Pancreas (tissue), 10 donors: ENCODE measurements at places on chromosomes 5 and 9.

DNA sequence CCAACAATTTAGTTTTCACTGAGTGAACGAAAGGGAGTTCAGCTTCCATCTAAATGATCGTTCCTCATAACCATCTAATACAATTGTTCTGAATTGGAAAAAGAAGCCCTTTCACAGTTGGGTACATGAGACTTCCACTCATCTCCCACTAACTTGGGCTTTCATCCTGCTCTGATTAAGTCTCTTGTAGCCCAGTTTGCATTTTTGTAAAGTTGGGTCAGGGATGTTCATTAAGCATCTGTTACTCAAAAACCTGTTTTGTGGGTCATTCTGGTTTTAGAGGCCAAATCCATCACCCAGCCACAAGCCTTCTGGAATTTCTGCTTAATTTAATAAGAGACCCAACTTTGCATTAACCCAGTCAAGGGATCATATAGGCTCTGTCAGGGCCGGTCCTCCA is 385.3 kb downstream of the BNC2 start:
- no peaks in the 10 kb centered on the region for H3K4me1 ChIP-seq
- no peaks in the 10 kb centered on the region for H3K27me3 ChIP-seq

GRCh38 chr5:27612161-27612560 is 573.8 kb upstream of the CDH9 start:
- H3K27me3 ChIP-seq = peaks cover 4% of the 10 kb centered on the region
- H3K27ac ChIP-seq = no peak overlapping the region
- no peaks in the 10 kb centered on the region for H3K36me3 ChIP-seq

DNA sequence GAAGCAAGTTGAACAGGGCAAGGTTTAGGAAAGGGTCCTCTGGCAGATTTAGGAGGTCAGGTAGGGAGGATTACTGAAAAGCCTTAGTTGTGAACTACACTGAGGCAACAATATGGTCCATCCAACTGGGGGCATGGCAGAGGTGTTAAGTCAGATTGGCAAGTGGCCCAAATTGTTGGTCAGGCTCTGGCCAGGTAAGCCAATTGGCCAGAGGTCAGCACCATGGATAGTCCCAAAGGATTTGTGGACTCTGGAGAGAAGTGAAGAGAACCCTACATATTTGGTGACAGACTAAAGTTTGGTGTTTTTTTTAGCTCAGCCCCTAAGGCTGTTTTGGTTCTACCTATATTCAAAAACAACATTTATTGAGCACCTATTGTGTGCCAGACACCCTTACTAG is 39.1 kb upstream of the RASGRF2 start:
- no peak overlapping the region for H3K27ac ChIP-seq
- no peaks in the 10 kb centered on the region for H3K4me1 ChIP-seq
- no peak for DNase-seq
- H3K36me3 ChIP-seq = no peaks in the 10 kb centered on the region
- H3K4me3 ChIP-seq = no peak overlapping the region
- no peaks in the 10 kb centered on the region for H3K27me3 ChIP-seq

- no peak overlapping the region for H3K4me3 ChIP-seq
- no peak overlapping the region for H3K27ac ChIP-seq
- no peaks in the 10 kb centered on the region for H3K4me1 ChIP-seq
- no peaks in the 10 kb centered on the region for H3K36me3 ChIP-seq
Observed at GRCh38 chr5:173591056-173591514, 25.4 kb downstream of the BOD1 start.

DNA sequence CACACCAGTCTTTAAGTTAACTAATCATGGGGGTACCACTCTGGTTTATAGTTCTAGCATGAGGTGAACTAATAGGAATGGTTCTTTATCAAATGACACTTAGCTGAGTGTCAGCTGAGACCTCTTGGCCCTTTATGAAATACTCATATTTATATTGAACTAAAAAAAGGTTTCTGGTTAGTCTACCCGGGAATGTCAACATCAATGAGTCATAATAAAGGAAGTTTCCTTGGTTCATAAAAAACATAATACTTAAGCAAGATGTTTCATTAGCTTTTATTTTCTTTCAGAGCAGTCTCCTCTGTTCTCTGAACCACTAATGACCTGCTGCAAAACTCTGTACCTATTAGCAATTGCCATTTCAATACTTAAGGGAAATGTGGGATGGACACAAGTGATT is 13.7 kb downstream of the DAB2 start:
- no peak overlapping the region for H3K27ac ChIP-seq
- H3K36me3 ChIP-seq = no peaks in the 10 kb centered on the region
- no peak overlapping the region for H3K4me3 ChIP-seq

- H3K27ac ChIP-seq = no peak overlapping the region
- DNase-seq = no peak
- no peak overlapping the region for H3K4me3 ChIP-seq
- no peaks in the 10 kb centered on the region for H3K27me3 ChIP-seq
Observed at GRCh38 chr5:67238191-67238590, 41.6 kb upstream of the CD180 start.

DNA sequence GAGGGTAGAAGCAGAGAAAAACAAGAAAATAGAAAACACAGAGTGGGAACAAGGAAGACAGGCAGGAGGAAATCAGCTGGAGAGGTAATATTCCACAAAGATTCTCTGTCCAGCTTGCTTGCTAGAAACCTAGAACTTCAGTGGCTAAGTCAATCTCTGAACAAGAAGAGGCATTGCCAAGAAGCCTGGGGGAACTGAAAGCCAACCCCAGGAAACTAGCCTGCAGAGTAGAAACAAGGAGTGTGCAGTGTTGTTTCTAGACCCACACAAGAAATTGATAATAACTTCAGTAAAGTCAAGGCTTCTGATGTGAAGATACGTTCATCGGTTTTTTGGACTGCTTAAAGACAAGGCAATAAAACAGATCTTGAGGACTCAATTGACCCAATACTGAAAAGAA is 234.5 kb upstream of the MAP3K1 start:
- H3K4me3 ChIP-seq = no peak overlapping the region
- H3K36me3 ChIP-seq = no peaks in the 10 kb centered on the region

DNA sequence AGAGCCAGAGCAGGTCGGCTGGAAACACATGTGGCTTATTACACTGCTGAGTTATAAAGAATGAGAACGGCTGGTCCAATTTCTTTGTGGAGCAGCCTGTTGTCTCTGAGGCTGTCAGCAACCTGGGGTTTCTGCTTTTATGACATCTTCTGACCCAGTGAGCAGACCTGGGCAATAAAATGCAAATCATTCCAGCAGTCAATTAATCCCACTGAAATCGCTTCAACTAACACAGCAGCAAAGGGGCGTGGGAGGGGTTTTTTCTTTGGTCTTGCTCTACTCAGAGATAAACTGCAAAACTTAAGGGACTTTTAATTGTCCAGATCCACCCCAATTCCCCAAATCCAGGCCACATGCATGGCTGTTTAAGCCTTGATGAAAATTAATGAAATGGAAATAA is 215.7 kb downstream of the SLIT3 start:
- no peaks in the 10 kb centered on the region for H3K27me3 ChIP-seq
- no peak overlapping the region for H3K4me3 ChIP-seq
- H3K36me3 ChIP-seq = no peaks in the 10 kb centered on the region
- no peak for DNase-seq
- no peak overlapping the region for H3K27ac ChIP-seq

DNA sequence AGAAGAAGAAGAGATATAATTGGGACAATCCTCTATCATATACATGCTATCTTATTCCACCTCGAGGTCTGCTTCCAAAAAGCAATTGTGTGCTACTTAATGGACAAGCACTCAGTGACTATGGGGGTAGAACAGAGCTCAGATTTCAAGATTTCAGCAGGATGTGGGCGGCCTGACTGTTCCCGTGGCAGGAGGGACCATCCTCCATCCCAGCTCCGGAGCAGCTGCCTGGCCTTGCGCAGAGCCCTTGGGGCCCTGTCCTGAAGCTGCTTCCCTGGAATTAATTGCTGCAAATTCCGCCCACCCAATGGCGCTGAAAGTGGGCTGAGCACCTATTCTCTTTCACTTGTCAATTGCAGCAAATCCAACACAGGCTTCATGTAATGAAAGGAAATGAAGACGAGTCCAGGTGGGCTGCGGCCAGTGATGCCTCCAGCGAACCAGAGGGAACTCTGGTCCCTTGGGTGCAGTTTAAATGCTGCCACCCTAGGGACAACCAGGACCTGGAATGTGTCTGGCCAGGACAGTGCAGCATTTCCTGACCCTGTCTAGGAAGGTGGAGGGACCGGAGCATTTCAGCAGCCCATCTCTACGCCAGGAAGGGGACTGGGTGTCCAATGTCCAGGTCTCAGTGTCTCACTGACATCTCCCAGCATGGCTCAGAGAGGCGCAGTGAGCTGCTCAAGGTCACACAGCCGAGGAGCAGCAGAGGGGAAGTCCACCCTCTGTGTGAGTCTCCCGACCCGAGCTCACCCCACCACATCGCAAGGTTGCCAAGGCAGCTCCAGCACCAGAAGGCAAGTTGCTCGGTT is 50.5 kb upstream of the FCN1 start:
- no peak overlapping the region for H3K4me3 ChIP-seq
- H3K4me1 ChIP-seq = no peaks in the 10 kb centered on the region
- no peak for DNase-seq
- H3K27ac ChIP-seq = no peak overlapping the region

- no peaks in the 10 kb centered on the region for H3K4me1 ChIP-seq
- H3K27me3 ChIP-seq = no peaks in the 10 kb centered on the region
- H3K4me3 ChIP-seq = no peak overlapping the region
- no peak overlapping the region for H3K27ac ChIP-seq
Observed at GRCh38 chr9:131480258-131480657, 22.5 kb upstream of the POMT1 start.

- H3K36me3 ChIP-seq = no peaks in the 10 kb centered on the region
- no peaks in the 10 kb centered on the region for H3K4me1 ChIP-seq
- no peak for DNase-seq
Observed at GRCh38 chr5:171367424-171368370, 20.0 kb upstream of the NPM1 start.

DNA sequence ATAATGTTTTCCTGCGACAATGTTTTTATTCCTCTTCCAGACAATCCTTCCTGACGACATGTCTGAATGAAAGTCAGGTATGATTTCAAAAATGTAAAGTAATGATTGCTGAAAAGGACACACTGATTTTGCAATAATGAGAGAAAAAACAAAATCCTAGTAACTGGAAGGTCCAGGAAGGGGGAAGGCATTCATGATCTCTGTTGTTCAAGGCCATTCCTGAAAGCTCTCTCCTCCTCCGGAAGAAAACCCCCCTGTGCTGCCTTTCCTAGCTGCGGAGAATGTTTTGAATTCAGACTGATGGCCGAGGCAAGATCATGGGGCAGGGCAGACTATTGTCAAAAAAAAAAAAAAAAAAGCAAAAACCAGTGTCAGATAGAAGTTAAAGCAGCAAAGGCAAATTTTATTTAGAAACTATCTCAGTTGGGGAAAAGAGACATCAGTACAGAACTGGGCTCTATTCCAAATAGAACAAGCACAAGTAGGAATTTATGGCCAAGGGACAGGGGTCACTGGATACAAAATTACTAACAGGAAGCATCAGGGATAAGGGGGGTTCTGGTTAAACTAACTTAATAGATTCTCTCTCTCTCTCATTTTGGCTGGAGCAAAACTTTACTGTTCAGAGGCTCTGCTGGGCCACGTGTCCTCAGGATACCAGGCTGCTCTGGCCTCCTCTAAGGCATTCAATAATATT is 36.5 kb upstream of the CTSV start:
- DNase-seq = no peak
- H3K27ac ChIP-seq = no peak overlapping the region
- no peak overlapping the region for H3K4me3 ChIP-seq
- no peaks in the 10 kb centered on the region for H3K36me3 ChIP-seq

DNA sequence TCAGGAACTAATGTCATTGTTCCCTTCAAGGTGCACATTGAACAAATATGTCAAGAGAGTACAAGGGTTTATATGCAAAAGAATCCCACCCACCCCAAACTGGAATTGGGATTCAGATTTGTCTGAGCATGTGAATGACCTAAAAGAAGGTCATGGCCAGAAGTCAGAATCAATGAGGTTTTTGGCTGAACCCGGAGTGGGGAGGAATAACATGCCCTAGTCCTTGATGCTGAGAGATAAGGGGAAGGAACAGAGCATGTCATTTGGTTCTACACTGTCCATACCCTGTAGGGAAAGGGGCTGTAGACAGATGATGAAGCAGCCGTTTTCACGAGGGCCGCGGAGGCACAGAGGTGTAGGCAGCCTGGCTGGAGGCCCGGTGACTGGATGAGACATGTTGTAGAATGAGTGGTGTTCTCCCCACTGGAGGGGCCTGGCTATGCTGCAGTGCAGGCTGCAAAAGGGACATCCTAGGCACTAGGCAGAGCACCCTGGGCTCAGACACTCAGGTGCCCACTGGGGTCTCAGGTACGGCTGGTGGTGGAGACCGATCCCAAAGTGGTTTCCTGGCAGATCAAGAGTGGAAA is 65.9 kb downstream of the ZFAND5 start:
- no peak overlapping the region for H3K27ac ChIP-seq
- no peaks in the 10 kb centered on the region for H3K36me3 ChIP-seq
- no peak overlapping the region for H3K4me3 ChIP-seq
- no peak for DNase-seq

DNA sequence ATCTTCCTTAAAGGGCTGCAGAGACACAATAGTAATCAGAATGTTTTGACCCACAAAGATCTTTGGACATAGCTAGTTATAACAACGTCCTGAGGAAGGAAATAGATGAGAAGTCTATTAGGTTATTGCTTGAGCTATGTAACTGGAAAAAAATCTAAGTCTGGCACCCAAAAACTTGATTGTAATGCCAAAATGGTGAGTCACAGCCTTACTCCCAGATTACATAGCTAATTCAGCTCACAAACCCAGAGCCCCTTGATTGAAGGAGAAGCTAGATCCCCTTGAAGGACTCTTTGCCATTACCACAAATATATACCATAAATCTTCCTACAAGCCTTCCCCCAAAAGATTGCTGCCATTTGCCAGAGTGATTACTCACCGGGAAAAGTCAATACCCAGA is 341.8 kb upstream of the KIF2A start:
- no peaks in the 10 kb centered on the region for H3K27me3 ChIP-seq
- H3K27ac ChIP-seq = no peak overlapping the region
- no peaks in the 10 kb centered on the region for H3K36me3 ChIP-seq
- no peaks in the 10 kb centered on the region for H3K4me1 ChIP-seq
- no peak for DNase-seq

DNA sequence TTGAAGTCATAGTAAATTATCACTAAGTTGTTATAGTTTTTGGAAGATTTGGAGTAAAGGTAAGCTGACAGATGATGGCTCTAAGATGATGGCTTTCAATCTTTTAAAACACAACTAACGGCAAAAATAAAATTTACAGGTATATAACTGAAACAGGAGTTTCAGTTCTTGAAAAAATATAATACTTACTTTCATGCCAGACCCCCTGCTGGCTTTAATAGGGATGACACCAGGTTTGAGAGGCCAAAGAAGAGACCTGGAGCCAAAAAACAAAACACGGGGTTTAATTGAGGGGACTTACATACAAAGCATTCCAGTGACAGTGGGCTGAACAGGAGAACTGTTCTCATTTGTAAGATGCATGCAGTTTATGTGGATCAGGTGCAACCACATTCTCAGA is 301.7 kb upstream of the PCSK5 start:
- H3K4me3 ChIP-seq = no peak overlapping the region
- H3K4me1 ChIP-seq = no peaks in the 10 kb centered on the region
- H3K27ac ChIP-seq = no peak overlapping the region
- H3K36me3 ChIP-seq = no peaks in the 10 kb centered on the region
- DNase-seq = no peak
